ENCODE measurements at places on chromosomes 5 and 9. TPM values are rescaled to one million over a fixed set of nuclear protein-coding genes. Genes with fewer than 3 reads are reported as not detected.

Gene FOXD4
- 1.00 TPM for total RNA-seq

- DNase-seq = no peak
These were observed 7.2 kb upstream of the LHFPL2 start for GRCh38 chr5:78655746-78656290.

Gene OR1L6
- not detected for total RNA-seq

DNA sequence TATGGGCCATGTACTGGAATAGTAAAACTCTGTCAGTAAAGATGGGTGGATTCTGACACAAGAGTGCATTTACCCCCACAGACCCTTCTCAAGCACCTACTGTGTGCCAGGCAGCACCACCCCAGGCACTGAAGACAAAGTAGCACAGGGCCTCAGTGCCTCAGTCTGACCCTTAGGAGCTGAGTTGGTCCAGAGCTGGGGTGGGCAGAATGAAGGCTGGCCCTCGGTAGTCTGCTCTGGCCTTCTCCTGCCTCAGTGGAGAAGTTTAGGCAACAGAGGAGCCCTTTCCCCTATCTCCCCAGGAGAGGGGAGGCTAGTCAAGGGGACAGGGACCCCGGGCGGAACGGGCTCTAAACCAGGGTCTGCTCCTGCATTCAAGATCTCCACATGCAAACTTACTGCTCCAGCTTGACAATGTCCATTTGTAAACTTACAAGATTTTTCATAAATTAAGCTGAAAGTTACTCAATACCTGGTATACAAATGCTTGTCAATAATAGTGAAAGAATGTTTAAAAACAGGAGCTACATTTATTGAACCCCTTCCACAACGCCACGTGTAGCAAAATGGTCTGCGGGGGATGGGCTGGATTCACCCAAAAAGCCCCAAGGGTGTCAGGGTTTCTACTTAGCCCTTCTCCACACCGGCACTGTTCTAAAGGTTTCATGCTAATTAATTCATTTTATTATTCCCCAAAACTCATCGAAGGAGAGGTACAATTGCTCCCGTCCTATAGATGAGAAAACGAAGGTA is 1.5 kb downstream of the VDAC1 start:
- no peak for DNase-seq

DNA sequence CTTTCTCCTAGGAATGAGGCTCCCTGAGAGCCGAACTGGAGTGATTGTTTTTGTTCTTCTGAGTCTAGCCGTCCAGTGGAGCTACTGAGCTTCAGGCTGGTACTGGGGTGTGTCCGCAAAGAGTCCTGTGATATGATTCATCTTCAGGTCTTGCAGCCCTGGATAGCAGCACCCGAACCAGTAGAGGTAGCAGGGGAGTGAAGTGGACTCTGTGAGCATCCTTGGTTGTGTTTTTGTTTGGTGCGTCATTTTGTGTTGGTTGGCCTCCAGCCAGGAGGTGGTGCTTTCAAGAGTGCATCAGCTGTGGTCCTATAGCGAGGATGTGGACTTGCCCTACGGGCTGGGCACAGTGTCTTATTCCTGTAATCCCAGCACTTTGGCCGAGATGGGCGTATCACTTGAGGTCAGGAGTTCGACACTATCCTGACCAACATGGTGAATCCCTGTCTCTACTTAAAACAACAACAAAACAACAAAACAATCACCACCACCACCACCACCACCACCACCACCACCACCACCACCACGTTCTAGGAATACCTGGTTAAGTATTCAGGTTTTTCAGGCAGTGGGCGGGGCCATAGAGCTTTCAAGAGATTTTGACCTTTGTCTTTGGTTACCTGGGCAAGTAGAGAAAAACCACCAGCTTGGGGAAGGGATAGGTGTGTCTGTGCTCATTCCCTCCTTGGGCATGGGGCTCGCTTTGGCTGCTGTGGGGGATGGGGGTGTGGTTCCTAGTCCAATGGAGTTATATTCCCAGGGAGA is 154.0 kb downstream of the WDR70 start:
- DNase-seq = no peak

DNA sequence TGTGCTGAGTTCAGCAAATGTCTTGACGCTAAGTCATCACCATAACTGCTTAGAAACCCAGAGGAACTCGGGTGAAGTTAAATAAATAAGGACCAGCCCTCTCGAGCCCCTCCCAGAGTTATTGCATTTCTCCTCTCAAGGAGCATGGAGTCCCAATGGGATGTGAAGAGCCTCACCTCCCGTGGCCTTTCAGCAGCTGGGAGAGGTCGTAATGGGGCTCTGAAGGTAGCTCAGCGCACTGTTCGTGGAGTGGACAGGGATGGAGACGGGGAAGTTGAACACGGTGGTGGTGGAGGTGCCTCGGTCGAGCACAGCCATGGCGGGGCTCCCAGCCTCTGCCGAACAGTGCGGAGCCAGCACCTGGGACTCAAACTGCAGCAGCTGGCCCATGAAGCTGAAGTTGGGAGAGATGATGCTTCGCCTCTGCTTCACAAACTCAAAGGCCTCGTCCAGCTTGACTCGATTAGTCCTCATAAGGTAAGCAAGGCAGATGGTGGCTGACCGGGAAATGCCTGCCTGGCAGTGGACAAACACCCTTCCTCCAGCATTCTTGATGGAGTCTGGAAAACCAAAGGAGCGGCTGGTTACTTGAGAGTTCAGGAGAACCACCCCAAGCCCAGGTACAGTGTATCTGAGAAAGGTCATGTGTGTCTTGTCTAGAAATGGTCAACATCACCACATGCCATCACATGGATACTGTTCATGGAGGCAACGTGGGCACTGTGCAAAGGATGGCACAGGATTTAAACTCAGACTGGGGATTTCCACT is 2.2 kb downstream of the DUSP1 start:
- no peak for DNase-seq

DNA sequence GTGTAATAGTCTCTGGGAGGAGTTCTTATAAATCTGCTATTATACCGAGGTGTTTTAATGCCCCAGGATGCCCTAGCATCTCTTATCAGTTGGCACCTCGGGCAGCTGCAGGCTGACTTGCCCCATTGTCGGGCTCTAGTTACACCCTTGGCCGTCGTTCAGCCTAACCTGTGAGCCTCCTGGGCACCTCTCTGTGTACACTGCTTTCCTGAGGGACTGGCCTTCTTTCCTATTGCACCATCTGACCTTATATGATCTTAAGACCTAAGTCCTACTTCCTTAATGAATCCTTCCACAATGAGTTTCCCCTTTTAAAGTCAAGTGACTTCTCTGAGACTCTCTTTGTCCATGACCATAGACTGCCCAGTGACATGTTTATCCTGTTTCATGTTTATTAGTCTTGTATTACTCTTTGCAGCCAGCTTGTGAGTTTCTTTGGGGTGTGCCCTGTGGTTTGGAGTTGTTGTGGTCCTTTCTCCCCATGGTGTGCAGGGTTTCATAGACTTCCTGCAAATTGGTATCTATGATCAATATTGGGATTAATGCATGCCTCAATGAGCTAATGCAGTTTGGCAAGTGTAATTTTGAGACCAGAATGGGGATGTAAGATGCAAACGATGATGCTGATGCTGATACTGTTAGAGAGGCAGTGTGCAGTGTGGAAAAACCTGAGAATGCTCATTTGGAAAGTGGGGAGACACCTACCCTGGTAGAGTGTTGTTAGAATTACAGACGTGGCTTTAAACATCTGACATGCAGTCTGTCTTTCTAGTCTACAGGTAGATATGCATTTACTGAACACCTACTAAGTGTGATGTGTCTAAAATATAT is 4.9 kb downstream of the DAPK1 start:
- DNase-seq = no peak
